Fibroblast of skin of right biceps (primary cell): ENCODE measurements at places on chromosomes 7 and 10.

DNA sequence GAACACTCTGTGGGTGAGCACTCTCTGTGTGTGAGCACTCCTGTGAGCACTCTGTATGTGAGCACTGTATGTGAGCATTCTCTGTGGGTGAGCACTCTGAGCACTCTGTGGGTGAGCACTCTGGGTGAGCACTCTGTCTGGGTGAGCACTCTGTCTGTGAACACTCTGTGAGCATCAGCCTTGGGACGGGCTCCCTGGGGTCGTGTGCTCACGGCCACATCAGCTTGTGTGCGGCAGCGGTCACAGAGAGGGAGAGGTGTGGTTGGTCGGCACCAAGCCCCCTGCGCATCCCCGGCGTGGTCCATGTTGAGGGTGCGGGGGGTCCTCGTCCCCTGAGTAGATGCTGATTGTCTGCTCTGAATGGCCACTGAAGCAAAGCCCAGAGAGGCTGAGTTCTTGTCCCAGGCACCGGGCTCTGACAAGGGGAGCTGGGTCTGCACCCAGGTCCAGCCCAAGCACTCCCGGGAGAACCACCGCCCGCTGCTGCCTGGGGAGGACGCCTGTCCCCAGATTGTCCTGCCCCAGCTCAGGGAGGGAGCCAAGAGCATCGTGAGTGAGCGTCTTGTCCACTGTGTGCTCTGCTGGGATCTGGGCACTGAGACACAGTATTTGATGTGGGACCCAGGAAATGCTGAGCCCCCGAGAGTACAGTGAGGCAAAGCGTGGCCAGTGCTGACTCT lies 143.7 kb downstream of the DNAJB6 start:
- no peak for DNase-seq

- no peak for DNase-seq
These were observed 115.5 kb downstream of the BUB3 start for GRCh38 chr10:123269675-123270074.

- DNase-seq: no peak
These were observed 831 bp upstream of the PFKP start for GRCh38 chr10:3066317-3067117.

GRCh38 chr10:72847681-72848080 lies 45.9 kb upstream of the OIT3 start:
- DNase-seq: no peak

DNA sequence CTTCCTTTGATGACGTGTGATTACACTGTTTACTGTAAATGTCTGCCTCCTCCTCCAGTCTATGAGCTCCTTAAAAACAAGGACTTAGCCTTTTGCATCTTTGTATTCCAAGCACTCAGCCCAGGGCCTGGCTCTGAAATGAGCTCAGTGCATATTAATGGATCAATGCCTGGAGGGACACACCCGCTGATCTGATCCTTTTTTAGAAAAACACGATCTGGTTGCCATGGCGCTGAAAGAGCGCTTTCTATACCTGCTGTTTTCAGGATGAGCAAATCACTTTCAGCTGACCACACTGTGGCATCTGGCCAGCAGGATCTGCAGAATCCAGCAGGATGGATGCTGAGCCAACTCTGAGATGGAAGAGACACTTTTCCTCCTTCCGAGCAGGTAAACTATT lies 37.8 kb upstream of the GARS1 start:
- DNase-seq: peak; percentile 45

DNA sequence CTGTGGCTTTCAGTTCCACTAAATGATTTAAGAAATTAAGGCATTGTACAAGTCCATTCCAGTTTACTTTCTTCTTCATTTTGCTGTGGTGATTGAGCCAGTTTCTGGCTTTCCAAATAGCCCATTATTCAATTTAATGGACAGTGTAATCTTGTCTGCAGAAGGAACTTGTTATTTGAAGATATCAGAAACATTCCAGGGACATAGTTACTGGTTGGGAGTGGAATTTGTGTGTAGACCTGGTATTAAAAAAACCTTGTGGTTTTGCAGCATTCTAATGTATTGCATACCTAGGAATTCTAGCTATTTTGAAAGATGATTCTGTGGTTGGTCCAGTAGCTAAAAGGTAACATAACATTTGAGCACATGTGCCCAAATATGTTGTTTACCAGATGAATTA lies 72.2 kb downstream of the MCU start:
- peak; percentile 95 for DNase-seq
